ENCODE measurements at places on chromosomes 4 and X.

DNA sequence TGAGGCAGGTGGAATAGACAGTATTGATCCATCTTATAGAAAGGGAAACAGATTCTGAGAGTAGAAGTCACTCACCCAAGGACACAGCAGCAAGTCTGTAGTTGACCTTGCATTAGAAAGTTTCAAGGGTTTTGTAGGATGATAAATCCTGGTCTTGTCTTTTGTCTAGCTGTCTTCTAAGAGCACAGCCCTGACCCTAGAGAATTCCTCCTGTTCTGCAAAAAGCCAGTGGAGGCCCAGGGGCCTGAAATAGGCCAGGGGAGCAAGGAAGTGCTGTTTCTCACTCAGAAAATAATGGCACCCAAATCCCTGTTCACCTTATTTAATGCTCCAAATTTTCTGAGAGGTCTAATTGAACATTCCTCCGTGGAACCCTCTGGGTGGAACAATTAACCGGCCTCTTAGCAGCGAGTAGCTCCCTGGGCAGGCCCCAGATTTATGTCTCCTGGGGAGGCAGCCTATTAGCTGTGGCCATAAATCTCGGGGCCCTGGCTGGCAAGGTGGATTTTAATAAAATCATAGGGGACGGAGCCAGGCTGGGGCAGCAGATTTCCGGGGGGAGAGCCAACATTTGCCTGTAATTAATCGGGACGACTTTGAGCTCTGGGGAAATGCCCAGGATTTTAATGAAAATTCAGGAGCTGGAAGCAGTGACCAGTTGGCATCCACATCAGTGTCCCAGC lies 49.2 kb upstream of the MSX1 start:
- no peak for DNase-seq

- no peak for DNase-seq
These were observed 28.1 kb downstream of the THOC2 start for GRCh38 chrX:123704781-123705180.

- no peak for DNase-seq
These were observed 33.0 kb upstream of the TLR2 start for GRCh38 chr4:153651116-153651515.

- DNase-seq: no peak
These were observed 934 bp upstream of the GPR119 start for GRCh38 chrX:130386408-130386808.

DNA sequence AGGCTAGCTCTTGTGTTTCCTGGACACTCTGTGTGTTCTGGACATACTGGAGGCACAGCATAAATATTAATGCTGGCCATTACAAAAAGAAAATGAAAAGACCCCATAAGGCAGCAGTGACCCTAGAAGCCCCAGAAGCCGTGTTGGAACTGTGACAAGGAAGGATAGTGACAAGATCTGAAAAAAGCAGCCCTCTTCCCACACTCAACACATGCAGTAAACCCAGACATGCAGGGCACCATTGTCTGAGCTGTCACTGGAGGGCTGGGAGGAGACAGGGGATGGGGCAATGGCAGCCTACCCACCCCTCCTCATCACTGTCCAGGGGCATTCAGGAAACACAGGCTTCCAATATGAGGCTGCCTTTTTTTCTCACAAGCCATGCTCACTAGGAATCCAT lies 6.5 kb downstream of the TRIM2 start:
- no peak for DNase-seq
